NCI-H446 (cell line): ENCODE measurements at places on chromosomes 5 and 9.

DNA sequence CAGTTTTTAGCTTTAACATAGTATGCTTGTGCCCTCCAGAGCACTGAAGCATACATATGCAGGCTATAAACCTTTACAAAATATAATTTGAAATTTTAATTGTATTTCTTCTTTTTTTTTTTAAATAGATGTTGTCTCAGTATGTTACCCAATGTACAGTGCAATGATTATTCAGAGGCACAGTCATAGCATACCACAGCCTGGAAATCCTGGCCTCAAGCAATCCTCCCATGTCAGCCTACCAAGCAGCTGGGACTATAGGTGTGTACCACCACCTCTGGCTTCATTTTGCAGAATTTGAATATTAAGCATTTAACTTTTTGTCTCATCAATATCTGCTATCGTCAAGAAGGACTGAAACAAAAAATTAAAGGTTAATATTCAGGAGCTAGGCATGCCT, 16.9 kb upstream of the ZNF782 start:
- DNase-seq = no peak

DNA sequence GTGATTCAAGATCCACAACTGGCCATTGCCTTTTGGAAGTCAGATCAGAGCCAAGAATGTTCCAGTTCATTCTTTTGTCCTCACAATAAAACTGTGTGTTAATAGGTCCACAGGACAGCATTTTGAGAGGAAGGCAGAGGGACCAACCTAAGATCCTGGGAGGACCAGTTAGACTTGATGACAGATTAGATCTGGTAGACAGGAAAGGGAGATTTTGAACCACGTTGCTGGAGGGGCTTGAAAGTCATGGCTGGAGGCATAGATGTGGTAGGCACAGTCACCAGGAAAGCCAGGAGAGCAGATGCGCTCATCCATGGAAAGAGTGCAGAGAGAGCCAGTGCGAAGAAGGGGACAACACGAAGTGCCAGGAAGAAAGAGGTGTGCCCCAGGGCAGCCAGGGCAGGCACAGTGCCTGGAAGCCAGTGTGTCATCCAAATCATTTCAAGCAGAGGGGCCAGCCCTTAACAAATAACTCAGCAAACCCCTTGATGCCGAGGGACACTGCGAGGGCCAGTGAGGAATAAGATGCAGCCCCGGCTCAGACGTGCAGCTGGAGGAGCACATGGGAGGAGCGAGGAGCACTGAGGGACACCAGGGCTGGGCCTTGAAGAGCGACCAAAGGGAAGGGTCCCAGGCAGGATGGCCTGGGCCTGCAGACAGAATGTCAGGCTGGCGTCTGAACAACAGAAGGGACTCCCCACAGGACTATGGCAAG, 12.8 kb upstream of the SLC2A8 start:
- DNase-seq = no peak

GRCh38 chr9:84154320-84154719, 173.7 kb downstream of the RMI1 start:
- no peak for DNase-seq

DNA sequence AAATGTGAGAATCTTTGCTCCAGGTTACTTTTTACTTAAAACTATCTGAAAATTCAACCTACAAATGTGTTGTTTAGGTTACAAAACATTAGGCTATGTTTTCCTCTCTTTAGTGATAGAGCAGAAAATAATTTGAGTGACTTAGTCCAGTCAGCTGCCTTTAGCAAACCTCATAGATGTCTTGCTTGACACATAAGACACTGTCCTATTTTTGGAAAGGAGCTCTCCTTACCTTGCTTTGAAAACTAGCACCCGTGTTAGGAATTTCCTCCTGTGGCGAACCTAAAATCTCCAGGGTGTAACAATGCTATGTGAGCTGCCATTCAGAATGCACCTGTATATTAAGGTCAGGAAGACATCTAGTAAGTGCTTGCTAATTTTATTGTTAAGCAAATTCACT, 221.2 kb upstream of the CD180 start:
- no peak for DNase-seq

DNA sequence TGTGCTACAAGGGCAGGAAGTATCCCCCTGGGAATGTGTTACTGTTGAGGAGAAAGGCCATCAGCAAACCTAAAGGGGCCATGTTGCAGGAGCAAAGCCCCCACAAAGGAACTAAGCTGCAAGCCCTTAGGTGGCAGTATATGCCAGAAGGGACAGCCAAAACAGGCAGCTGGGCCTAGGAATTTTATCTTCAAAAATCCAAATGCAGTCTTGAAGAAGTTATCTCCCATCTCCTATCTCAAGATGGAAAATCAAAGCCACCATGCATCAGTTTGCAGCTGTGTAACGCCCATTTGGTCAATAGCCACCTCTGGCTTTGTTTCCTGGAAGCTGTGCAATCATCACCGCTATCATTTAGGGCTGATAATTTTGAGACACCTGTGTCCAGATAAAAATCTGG, 400.3 kb downstream of the ARHGEF28 start:
- DNase-seq = no peak

GRCh38 chr5:59744531-59744992, 149.0 kb downstream of the PDE4D start:
- DNase-seq = no peak

GRCh38 chr9:14748373-14748772, 25.8 kb upstream of the CER1 start:
- DNase-seq = no peak

GRCh38 chr5:154646745-154647113, 108.4 kb upstream of the LARP1 start:
- no peak for DNase-seq

DNA sequence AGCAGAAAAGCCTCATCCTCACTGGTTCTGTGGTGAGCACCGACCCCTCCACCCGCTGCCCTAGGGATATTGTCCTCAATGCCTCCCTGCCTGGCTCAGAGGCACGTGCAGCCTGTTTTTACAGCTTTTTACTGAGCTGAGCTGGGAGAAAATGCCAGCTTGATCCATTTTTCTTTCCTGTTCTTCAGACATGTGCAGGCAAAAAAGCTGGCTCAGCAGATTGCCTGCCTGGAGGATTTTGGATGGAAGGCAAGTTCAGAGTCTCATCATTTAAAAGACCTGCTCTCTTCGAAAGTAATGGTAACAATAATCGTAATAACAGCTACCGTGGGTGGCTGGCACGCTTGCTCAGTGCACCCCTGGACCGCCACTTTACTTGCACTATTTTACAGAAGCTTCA, 135.0 kb upstream of the SMIM23 start:
- no peak for DNase-seq

DNA sequence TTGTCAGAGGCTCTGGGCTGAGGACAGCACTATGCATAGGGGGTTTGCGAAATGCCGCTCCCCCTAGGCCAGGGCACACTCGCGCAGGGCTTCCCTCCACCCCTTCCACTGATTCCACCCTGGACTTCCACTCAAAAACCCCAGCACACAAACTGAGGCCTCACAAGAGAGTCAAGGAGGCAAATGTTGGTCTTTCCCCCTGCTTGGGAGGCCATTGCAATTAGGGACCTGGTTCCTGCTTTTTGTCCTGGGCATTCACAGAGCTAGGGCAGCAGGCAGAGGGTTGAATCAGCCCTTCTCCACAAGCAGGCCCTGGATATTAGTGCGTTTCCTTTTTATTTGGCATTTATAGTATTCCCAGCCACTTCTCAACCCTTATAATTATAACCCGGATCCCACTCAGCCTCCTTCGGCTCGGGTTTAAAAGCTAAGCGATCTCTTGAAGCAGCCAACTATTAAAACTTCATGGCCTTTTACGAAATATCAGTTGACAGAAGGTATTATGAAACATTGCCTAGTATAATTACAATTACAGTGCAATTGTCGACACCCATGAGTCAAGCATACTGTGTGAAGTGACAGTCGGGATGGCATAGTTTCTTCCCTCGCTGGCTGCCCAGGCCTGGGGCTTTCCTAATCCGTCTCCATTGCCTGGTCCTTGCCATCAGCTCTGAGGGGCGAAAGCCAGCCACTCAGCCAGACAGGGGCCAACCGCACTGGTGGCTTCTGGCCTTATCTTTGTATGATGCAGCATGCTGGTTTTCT, 285.5 kb upstream of the MAP3K1 start:
- DNase-seq = no peak

- peak; percentile 34 for DNase-seq
Measured at GRCh38 chr9:34929506-34930102, 28.5 kb upstream of the PHF24 start.

- DNase-seq = peak; percentile 73
Measured at GRCh38 chr5:124678468-124678867, 68.0 kb downstream of the ZNF608 start.

GRCh38 chr9:106753155-106753671, 109.8 kb upstream of the ZNF462 start:
- no peak for DNase-seq

GRCh38 chr5:83440826-83441225, 30.7 kb upstream of the VCAN start:
- DNase-seq = no peak

DNA sequence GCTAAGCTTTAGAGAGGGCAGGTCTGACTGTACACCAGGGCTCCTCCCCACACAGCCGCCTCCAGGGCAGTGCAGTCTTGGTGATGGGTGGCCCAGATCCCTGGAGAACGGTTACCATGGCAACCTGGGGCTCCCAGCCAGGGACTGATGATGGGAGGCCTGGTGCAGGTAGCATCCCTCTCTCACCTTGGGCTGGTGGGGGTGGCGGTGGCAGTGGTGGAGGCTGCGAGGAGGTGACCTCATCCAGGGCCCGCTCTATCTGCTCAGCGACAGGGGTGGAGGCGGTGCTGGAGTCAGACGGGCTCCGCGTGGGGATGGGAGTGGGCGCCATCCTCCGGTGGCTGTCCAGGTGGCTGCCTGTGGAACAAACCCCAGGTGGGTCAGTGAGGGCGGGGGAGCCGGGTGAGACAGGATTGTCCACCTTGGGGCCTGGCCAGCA, 12.3 kb downstream of the PRR7 start:
- DNase-seq = no peak

GRCh38 chr5:57561231-57561842, 78.7 kb upstream of the ACTBL2 start:
- no peak for DNase-seq

DNA sequence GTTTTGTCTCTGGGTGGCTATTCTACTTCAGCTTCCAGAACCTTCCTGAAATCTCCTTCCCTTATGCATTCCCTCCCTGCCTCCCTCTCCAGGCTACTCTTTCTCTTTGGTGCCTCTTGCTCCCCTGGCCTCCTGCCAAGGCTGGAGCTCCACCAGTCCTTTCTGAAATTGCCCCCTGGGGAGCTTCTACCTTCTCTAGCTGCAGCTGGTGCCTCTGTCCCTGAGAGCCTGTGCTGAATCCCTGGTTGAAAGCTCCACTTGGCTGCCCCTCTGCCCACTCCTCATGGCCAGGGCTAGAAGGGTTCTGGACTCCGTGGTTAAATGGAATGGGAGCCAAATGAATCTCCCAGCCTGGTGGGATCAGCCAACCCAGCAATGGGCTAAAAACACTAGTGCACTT, 80.1 kb downstream of the COL15A1 start:
- DNase-seq = peak; percentile 75

DNA sequence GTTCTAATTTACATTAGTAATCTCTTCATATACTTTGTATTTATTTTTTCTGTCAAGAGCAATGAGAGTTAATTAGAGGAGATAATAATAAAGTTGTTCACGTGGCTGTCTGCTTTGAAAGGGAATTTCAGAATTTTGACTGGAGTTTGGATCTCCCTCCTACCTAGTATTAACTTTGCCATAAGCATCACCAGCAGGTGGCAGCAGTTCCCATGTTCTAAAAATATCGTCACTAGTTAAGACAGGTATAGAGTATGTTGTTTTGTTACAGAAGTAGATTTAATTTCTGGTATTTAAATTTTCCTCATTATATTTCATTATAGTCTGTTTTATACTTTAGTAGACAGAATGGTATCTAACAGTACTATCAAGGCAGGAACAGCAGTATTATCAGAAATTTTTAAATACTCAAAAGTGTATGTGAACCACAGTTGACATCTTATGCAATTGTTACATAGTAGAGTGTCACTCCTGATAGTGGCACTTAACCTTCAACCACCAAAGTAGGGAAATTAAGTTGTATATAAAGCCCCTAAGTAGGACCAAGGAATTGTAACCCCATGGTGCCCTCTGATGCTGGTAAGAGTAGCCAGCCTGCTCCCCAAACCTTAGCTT, 20.4 kb downstream of the GNPDA1 start:
- peak; percentile 40 for DNase-seq

DNA sequence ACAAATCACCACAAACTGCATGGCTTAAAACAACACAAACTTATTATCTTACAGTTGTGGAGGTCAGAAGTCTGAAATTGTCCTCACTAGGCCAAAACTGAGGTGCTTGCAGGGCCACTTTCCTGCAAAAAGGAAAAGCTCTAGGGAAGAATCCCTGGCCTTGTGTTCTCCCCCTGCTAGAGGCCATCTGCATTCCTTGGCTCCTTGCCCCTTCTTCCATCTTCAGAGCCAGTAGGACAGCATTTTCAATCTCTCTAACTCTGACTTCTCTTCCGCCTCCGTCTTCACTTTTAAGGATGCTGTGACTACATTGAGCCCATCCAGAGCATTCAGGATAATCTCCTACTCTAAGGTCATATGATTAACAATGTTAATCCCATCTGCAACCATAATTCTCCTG, 236.6 kb downstream of the CDK5RAP2 start:
- no peak for DNase-seq

DNA sequence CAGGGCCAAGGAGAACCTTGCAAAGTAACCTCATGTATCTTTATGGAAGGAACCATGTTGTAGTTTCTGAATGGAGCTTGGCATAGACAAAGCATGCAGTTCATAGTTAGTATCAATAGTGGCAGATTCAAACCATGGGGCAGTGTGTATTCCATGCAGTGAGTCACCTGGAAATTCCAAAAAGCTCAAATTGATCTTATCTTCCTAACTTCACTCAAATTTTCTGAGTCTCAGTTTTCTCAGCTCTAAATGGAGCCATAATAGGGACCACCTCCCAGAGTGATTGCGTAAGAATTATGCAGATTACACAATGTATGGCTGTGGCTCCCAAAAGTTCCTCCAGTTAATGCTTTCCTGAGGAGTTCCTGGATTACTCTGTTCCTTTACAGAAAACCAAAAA, 549.9 kb upstream of the KLF4 start:
- DNase-seq = no peak

GRCh38 chr5:5266297-5266696, 126.2 kb downstream of the ADAMTS16 start:
- DNase-seq = no peak

- no peak for DNase-seq
Measured at GRCh38 chr9:22008384-22008716, 755 bp downstream of the CDKN2B start.

GRCh38 chr5:83099445-83099844, 22.1 kb downstream of the XRCC4 start:
- no peak for DNase-seq

DNA sequence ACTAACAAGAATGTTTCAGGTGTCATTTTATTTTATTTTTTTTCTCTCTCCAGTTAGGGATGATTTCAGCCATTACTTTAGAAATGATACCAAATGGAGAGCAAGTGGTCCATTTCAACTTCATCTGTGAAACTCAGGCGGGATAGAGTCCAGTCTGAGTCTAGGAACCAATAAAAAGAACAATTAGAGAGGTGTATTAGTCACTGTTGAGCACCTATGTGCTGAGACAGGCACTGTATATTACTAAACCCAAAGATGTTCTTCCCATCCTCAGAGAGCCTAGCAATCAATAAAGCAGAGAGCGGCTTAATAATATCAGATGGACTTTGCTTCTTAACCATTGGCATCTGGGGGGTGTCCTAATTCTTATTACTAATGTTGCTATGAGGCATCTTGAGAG, 410.3 kb upstream of the SLC24A2 start:
- no peak for DNase-seq
